ENCODE measurements at places on chromosomes 13 and 19.

- no peak for DNase-seq
These were observed 21.3 kb downstream of the SLC46A3 start for GRCh38 chr13:28697441-28697840.

DNA sequence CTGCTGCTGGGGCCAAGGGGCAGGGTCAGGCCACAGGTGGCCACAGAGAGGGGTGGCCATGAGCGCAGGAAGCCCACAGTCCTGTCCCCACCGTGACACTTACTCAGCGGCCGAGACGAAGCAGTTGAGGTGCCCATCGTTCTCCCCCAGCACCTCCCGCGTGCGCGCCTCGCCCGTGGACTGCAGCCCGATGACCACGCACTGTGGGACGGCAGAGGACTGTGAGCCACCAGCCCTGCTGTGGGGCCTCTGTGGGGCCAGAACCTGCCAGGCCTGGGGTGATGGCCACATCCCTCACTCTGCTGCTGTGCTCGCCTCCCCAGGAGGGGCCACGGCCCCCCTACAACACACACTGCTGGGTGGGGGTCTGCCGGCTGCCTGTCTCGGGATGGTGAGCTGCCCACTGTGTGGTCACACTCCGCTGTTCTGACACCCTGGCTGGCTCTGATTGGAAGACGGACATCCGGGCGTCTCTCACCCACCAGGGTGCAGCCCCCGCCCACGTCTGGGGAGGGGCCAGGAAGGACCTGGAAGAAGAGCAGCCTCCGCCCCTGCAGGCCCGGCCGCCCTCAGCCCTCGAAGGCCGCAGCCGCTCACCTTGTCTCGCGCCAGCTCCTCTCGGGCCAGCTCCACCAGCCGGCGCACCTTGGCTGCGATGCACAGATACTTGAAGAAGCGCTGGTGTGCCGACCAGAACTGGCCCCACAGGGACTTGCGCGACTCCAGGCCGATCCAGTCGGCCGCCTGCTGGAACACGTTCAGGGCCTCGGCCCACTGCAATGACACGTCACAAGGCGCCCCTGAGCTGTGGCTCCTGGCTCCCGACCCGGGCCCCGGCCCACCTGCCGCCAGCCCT, 13.2 kb downstream of the GPX4 start:
- no peak for DNase-seq

DNA sequence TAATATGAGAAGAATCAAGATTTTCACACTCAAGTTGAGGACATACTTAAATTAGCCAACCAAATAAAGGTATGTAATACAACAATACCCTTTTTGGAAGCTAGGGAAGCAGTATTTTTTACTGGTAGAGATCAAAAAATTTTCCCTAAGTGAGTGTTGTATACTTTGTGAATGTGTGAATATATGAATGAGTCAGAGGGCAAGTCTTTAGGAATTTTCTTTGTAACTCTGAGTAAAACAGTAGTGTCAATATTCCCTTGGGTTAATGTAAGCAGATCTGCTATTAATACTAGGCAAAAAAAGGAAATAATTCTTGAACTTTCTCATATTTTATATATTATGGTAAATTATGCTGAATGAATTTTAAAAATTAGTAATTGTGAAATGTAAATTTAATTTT, 1161.8 kb upstream of the MIR17HG start:
- no peak for DNase-seq

DNA sequence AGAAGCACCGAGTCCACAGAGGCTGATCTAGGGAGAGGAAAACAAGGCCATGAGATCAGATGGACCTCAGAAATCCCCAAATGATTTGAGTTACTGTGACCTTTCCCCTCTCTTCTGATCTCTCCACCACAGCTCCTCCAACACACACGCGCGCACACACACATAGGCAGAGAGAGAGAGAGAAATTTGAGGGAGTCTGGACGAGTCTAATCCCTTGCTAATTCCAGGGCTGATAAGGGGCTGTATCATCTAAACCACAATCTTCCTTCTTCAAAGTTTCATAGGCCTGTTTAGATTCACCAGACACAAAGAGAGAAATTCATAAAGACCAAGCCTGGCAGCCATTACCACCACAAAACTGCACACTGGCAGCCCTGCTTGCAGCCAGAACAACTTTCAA, 8.6 kb downstream of the ZFP82 start:
- no peak for DNase-seq

DNA sequence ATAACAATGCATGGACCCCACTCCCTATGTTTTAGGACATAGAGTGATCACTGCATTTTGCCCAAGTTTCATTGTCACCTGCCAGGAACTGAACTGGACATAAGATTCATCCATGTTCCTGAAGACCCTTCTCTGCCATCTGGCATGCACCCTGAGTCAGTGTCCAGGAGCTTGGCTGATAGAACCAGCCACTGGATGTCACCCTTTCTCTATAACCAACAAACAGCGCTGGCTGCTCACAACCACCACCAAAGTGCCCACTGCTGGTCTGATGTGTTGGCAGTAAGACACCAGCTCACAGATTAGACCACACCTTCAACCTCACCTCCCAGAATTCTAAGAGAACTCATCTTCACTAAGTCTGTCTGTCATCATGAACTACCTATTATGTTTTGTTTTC, 333.4 kb downstream of the ITGBL1 start:
- DNase-seq = peak; percentile 5

DNA sequence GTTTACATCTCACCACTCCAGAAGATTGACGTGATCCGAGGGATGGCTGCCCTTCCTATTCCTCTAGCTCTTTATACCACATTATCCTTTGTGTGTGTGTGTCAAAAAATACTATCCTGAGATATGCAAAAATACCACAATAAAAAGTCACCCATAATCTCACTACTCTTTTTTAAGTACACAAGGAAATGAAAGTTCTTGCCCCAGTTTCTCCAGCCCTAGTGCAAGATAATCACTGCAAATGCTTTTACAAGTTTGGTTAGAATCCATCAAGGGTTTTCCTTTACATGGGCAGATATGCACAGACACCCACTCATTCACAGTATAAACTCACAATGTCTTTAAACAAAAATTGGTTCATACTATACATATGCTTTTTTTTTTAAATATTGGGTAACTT, 89.3 kb downstream of the DIAPH3 start:
- DNase-seq = no peak

- DNase-seq = no peak
These were observed 22.1 kb downstream of the LATS2 start for GRCh38 chr13:21039097-21039800.

GRCh38 chr13:49840675-49841074, 48.2 kb upstream of the KPNA3 start:
- no peak for DNase-seq

DNA sequence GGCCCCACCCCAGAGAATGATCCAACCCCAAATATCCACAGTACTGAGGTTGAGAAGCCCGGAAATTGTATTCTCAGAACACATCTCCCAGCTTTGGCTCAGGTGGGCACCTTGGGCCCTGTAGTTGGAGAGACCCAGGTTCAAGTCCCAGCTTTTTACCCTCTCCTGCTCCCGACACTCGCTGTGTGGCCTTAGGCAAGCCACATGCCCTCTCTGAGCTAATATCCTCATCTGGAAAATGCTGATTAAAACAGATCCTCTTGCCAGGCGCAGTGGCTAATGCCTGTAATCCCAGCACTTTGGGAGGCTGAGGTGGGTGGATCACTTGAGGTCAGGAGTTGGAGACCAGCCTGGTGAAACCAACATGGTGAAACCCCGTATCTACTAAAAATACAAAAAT, 2.6 kb downstream of the PLIN4 start:
- DNase-seq = no peak

GRCh38 chr13:45704854-45705695, 3.0 kb downstream of the CBY2 start:
- no peak for DNase-seq

DNA sequence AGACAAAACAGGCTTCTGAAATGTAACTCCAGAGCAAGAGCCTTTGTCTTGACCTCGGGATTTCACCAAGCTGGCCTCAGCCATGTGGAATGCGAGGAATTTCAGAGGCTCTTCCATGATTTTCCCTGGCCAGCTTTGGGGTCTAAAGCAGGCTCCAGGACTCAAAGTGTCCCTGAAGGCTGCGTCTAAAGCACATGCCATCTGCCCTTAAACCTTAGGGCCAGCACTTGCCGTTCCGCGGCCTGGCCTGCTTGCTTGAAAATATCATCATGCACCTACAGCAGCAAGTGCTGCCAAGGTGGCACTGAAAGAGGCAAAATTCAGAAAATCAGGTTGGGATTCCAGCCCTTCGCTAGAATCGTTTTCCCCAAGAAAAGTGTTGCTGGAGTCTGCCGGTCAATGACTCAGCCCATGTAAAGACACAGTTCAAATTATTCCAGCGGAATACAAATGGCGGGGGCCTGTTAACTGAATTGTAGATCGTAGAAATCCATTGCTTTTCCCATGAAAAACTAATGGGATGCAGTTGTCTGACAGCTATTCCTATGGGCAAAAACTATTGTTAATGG, 105.7 kb upstream of the RAP2A start:
- DNase-seq = peak; percentile 60

GRCh38 chr13:103531278-103531677, 465.1 kb upstream of the SLC10A2 start:
- no peak for DNase-seq

- no peak for DNase-seq
These were observed 483.4 kb upstream of the PCDH9 start for GRCh38 chr13:67713571-67713970.

DNA sequence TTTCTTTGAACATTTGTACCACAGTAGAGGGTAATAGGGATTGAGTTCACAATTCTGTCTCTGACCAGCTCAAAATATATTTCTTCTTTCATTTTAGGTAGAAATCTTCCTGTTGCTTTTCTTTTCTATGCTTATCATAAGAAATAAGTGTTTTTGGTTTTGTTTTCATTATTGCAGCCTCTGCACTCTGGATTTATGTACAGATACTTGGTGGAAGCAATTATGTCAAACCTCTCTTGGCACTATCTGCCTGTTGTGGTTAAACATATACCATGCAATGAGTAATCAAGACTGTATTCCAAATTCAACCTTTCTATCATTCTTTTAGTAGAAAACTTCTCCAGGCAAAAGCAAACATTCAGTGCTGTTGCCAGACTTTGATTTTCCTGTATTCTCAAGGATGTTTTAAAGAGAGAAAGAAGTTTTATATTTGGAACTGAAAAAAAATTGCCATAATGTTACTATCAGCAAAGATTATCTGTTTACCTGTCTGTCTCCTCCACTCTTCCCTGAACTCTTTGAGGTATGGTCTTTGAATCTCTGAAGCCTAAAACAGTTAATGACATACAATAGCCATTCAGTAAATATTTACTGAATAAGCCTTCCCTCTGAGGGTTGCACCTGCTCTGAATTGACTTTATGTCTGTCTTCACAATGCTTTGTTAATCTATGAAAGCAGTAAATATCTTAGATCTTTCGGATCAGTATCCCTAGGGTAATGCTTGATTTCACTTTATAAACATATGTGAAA, 612.5 kb upstream of the PRR20A start:
- no peak for DNase-seq

GRCh38 chr19:1883784-1884183, 1.5 kb downstream of the ABHD17A start:
- no peak for DNase-seq

DNA sequence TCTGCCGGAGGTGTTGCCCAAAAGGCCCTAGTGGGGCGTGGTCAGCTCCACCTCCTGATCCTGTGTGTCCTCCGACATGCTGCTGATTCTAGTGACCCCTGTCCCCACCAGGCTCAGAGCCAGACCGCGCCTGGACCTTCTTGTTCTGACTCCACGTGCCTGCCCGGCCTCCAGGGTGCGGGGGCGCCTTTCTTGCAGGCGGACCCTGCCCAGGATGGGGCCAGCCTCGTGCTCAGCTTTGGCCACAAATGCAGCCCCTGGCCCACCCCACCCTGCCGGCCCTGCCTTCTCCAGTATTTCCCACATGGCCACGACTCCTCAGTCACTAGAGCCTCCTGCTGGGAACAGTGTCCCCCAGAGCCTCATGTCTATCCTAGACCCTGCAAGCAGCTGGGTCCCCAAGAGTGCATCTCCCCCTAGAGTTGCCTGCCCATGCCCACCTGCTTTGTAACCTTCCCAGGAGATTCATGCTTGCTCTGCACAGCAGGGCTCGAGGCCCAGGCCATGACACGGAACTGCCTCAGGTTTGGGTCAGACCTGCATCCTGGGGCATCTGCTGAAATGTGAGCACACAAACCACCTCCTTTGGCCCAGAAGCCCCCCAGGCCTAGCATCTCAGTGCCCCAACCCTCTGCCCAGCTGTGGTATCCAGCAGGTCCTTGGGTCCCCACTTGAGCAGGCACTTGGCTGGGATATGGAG, 27.0 kb downstream of the TMEM161A start:
- no peak for DNase-seq

DNA sequence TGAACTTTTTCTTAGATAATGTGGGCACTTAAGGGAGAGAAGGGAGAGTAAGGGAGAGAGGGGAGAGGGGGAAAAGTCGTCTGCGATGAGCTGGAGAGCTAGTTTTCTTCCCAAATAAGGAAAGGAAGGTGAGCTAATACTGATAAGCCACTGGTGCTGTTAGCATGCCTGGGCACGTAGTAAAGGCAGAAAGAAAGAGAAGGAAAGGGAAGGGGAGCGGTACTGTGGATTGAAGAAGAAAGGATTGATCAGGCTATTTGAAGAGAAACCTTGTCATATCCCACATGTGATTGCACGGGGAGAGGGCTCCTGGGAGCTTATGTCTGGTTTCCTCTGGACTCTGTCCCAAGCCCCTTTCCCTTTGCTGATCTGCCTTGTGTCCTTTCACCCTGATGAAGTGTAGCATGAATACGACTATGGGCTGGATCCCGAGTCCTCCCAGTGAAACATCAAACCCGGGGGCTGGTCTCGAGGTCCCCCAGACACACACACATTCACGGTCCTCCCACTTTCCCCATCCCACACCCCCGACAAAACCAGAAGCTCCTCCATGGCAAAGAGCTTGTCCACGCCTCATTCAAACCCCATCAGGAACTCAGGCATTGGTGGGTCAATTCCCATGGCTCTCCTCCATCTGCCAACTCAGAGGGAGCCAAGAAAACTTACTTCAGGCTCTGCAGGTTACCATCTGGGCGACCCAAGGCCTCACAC, 30.6 kb downstream of the NLRP13 start:
- DNase-seq = no peak

- DNase-seq = no peak
These were observed 421.0 kb upstream of the TSHZ3 start for GRCh38 chr19:31770223-31770622.

All from AG08396 (cell line).